Hematopoietic multipotent progenitor cell treated with erythropoietin and hydrocortisone succinate and interleukin-3 and kit ligand, for 15 days (in vitro differentiated cells): ENCODE measurements at places on chromosomes 6 and 20.

DNA sequence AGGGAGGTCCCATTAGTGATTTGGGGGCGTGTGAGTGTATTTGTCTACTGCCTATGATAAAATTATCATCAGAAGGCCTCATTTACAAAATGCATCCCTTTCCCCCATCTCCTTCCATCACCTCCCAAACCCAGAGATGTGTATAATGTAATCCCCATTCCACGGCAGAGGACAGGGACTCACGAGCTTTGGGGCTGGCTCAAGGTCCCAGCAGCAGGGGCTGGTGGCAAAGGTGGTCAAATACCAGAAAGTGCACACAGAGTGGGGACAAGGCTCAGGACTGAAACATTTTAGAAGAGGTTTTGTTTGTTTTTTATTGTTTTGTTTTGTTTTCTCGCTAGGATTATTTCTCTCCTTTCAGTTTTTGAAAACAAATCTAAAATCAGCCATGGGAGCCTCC, 68.5 kb upstream of the TOP1 start:
- DNase-seq, result no peak

GRCh38 chr6:18359237-18359885, 27.8 kb upstream of the RNF144B start:
- DNase-seq, result no peak

DNA sequence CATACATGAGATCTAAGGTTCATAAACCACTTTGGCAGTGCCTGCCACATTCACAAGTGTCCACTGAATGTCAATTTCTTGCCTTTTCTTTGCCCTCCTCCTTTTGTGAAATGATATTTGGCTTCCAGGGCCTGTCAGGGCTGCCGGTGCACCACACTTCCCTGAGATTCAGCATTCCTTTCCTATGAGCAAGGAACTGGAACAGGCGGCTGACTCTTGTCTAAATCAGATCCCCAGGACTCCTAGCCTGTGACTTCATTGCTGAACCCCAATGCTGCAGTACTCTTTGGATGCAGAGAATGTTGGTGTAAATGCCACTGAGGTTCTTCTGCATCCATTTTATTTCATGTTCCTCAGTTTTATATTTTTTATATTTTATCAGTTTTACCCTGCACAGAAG, 172.2 kb downstream of the ARID1B start:
- DNase-seq, result no peak

DNA sequence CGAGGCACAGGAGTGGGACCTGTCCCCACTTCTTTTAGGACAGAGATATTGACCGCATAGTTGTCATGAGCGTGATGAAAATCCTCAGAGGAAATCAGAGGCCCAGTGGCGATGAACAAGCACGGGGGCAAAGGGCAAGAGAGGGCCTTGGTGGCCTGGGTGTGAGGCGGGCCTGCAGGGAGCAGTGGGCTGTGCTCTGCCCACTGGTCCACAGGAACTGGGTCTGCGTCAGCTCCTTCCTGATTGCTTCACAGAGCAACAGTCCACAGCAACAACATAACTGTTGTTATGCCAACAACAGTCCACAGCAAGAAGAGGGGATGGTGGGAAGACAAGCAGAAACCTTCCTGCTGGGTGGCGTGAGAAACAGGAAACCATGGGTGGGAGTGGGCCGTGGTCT, 335.6 kb downstream of the ZFAND3 start:
- no peak for DNase-seq

GRCh38 chr6:15288856-15289255, 43.0 kb downstream of the JARID2 start:
- DNase-seq, result no peak

- no peak for DNase-seq
These were observed 451.7 kb downstream of the GRIK2 start for GRCh38 chr6:101845172-101845571.

GRCh38 chr6:83708546-83708969, 343 bp downstream of the SNAP91 start:
- no peak for DNase-seq

DNA sequence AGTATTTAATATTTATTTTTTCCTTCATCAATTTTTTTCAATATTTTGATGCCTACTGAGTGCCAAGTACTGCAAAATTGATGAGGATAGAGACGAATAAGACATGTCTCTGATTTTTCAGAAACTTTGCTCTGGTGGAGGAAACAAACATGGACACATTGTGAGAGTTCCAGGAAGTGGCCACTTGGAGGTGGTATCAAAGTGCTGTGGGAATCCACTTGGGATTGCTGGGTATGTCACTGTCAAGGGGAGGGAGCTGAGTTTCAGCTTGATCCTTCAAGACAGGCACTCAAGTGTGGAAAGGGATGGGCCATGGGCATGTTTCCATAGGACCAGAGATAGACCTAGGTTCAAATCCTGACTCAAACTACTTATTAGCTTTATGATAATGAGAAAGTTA, 24.5 kb upstream of the ABCC10 start:
- DNase-seq, result no peak

GRCh38 chr6:44080561-44081521, 46.4 kb downstream of the MRPL14 start:
- DNase-seq, result no peak

- no peak for DNase-seq
These were observed 91.0 kb upstream of the LY86 start for GRCh38 chr6:6497541-6497940.

DNA sequence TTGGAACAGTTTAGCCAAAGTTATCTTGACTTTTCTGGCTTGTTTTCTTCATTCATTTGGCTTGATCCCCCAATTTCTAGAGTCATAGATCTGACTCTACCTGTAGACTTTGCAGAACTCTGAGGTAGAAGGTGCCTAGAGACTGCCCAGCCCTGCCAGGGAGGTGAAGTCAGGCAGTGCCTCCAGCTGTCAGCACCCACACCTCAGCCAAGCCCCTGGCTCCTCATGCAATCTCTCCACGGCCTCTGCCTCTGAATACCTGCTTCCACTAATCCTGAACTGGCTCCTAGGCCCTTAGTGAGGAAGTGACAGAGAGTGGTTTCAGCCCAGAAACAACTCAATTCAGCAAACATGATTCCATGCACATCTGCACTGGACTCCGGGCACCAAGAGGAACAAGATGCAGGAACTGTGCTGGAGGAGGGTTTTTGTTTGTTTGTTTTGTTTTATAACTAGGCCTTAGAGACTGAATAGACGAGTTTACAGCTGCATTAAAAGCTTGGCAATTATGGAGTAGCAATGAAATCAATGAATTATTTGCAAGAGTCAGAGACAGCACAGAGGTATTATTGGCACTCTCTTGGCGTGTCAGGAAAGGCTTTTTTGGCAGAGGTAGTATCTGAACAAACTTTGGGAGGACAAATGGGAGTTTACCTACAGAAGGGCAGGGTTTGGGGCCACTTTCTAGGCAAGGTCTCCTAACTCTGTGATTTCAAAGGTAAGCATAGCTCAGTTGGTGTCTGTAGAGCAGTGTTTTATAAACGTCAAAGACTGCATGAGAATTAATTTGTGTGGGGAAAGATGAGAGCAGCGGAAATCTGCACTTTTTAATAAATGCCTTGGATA, 25.2 kb downstream of the TGM3 start:
- no peak for DNase-seq

GRCh38 chr6:152595499-152595898, 41.7 kb downstream of the SYNE1 start:
- no peak for DNase-seq
